ENCODE measurements at places on chromosomes 7 and 10. TPM values are rescaled to one million over a fixed set of nuclear protein-coding genes. Genes with fewer than 3 reads are reported as not detected.

DNA sequence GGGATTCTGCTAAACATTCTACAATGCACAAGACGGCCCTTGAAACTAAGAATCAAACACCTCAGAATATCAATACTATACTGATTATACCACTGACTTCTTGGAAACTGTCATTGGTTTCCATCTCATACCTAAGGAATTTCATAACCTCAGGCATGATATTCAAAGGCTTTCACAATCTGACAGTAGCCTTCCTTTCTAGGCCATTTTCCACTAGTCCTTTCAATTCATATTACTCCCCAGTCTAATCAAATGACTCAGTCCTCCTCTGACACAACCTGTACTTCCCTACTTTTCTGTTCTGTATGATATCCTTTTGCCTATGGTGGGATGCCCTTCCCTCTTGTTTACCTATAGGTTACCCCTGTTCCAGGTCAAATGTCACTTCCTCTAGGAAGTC is 48.3 kb downstream of the CSTF2T start:
- DNase-seq = no peak

GRCh38 chr10:79947083-79947415 is 1.9 kb downstream of the SFTPD start:
- DNase-seq = no peak

GRCh38 chr10:14236341-14236740 is 94.4 kb downstream of the FRMD4A start:
- DNase-seq = peak; percentile 33

- no peak for DNase-seq
Measured at GRCh38 chr7:30323006-30323355, 38.6 kb downstream of the ZNRF2 start.

GRCh38 chr10:132676193-132676891 is 109.6 kb downstream of the NKX6-2 start:
- DNase-seq = no peak

GRCh38 chr7:55189146-55189766 is 170.4 kb downstream of the EGFR start:
- peak; percentile 66 for DNase-seq

DNA sequence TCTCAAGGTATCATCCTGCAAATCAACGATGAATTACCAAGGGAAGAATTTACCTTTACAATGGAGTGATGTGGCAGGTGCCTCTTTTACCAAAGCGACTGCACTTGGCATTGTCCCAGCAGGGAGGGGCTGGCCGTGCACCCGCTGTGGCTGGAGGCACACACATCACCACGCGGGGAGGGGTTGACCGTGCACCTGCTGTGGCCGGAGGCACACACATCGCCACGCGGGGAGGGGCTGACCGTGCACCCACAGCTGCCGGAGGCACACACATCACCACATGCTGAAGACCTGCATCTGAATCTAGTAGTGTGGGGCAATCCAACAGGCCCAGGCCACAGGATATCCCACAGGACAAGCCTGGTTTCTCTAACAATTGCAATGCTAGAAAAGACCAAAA is 493.5 kb downstream of the DNAJB6 start:
- no peak for DNase-seq

DNA sequence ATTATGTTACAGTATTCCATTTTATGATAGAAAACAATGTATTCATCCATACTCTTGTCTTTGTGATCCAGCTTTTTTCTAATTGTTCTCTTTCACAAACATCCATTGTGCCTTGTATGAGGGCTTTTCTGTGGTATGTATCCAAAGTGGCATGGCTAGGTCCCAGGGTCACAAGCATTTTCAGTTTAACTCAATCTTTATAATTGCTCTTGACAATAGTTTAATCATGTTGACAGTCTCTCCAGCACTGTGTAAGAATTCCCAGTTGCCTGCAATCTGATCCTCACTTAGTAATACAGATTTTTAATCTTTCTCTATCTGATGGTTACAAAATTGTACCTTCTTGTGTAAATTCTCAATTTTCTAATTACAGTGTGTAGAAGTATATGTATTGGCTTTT is 533.4 kb downstream of the NEBL start:
- DNase-seq = no peak

PRR15 gene
- 11.4 TPM for total RNA-seq

WDR86 gene
- 19.7 TPM for total RNA-seq

NPFFR1 gene
- total RNA-seq = 2.2 TPM

NACAD gene
- 2.3 TPM for total RNA-seq

TWIST1 gene
- total RNA-seq = 0.77 TPM

Data from lung (tissue), 17 donors.